NCI-H1048 (cell line): ENCODE measurements at places on chromosomes 2 and 18.

DNA sequence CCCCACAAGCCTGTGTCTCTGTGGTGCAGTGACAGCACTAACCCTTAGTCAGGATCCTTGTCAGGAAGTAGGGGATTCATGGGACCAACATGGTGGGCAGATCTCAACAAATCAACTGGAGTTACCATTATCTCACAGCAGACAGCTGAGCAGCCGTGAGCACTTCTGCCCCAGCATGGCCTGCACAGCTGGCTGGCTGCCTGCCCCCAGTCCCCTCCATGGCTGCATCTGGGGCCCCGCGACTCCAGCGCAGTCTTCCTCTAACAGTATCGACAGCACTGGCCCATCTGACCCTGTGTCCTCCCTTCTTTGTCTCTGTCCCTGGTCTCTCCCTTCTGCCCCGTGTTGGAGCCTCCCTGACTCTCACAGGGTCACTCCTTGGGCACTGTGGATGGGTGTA, 4.7 kb upstream of the ADCY3 start:
- no peak for DNase-seq

- no peak for DNase-seq
These were observed 37.6 kb downstream of the CTIF start for GRCh38 chr18:48576457-48576771.

DNA sequence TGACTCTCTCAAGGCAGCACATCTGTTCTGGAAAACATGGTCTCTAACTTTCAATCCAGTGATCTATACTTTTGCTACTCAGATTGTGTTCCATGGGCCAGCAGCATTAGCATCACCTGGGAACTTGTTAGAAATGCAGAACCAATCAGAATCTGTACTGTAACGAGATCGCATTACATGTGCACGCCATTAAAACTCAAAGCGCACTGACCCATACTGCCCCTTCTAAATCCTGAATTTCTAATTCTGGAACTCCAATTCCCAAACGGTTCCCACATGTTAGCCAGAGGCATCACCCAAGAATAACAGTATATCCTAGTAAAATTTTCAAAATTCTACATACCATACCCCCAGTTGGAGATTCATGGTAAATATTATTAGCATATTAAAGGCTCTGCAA, 10.5 kb upstream of the DCTN1 start:
- no peak for DNase-seq

DNA sequence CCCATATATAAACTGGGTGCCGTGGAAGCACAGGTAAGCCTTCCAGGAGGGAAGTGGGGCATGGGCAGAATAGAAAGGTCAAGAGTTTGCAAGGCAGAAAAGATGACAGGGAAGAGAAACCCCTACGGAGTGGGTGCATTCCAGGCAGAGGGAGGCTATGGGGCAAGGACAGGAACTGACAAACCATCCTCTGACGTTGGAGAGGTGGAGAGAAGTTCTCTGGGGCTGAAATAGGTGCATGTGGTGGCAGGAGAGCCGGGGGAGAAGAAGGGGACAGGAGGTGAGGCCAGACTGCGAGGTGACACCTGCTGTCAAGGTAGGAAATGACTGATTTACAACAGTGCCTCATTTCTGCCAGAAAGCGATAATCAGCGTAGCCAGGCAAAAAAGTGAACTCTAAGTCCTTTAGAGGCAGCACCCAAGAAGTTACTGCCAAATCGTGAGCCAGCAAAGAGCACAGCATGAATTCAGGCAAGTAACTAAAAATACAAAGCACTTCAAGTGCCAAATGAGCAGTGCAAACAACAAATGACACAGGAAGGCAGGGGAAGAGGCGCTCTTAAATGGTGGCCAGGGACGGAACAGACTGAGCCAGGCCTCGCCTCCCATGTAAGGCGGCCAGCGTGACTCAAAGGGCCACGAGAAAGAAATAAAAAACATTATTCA, 113.3 kb upstream of the ACVR1C start:
- no peak for DNase-seq

DNA sequence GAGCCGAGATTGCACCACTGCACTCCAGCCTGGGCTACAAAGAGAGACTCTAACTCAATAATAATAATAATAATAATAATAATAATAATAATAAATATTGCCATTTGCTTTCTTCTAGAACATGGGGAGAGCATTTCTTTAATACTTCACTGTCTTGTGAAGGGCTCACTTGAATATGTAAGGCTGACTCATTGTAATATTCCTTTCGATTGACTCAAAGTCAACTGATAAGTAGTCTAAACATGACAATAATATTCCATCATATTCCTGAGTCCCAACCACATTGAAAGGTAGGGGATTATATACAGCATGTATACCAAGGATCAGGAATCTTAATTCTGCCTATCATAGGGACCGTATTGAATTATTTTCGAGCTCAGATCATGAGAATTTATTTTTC, 949.2 kb downstream of the DSC3 start:
- DNase-seq: no peak

DNA sequence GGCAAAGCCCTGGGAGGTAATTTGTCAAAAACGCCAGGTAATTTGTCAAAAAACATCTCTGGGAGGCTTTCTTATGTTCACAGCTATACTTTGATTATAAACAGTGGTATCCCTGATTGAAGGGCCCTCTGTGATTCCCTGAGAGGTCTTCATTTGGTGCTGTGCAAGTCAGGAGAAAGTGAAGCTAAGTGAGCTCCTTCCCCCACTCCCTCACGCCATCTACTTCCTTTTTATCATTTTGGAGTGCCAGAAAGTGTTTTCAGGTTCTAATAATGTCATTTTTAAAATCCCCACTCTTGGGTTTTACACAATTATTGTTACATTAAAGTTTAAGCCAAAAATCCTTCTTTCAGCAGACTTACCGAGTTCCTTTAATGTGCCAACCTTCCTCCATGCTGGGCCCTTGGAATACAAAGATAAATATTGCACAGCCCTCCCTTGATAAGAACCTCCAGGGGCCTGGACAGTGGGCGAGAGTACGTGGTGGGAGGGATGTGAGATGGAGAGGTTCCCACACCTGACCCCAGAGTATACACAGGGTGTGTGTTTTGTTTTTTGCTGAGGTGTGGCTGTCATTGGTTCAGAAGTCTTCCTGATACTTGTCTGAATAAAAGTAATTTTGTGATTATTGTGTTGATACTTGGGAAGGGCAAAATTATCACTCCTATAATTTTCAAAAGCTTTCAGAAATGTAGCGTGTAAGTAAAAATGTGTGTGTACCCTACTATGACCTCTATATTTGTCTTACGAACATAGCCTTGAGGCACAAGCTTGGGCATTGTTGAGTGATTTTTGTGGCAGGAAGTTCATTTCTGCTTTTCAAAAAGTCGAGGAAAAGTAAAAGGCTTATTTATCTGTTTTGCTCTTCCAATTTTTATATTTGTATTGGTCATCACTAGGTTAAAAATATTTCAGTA, 8.2 kb downstream of the MAPRE2 start:
- DNase-seq: no peak

GRCh38 chr2:151916632-151917031, 88.4 kb upstream of the ARL5A start:
- DNase-seq: no peak

DNA sequence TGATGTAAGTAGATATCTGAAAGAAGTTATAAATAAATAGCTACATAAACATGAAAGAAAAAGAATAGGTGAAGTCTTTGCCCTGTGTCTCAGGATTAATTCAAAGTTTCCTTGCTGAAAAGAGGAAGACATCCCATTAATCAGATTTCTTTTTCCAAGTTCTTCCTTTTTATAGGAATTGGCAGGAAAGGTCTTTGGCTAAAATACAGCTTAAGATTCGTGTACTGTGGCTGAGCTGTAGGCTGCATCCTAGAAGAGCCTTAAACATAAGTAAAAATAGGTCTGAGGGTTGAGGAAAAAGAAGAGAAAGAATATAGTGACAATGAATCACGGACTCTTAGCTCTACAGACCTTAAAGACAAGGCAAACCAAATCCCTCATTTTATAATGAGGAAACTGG, 579.9 kb downstream of the NRXN1 start:
- no peak for DNase-seq

DNA sequence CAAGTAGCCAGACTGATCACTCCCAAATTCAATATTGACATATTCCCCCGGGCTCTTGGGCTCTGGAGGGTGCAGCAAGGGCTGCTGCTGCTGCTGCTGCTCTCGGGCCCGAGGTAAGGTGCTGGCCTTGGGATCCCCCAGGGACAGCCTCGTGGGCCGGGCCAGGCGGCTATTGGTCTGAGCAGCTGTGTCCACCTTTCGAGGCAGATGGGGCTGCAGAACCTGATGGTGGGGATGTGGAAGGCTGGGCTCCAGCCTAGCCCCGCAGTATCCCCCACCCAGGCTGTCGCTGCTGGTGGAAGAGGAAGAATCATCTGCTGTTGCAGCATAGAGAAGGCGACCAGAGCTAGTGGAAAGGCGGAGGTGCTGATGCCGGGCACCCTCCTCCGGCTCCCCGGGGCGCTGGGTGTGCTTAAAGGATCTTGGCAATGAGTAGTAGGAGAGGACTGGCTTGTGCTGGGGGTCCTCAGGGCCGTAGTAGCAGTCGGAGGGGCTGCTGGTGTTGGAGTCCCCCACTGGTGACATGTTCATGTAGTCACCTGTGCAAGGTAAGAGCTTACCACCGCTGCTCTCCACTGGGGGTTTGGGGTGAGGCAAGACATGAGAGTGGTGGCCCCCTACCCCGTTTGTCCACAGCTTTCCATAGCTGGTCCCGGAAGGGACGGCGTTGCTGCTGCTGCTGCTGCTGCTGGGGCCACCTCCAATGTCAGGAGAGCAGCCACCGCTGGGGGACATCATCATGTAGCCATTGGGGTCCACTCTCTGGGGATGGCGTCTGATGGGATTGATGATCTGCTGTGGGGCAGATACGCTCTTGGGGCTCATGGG, 3.4 kb downstream of the IRS1 start:
- no peak for DNase-seq

GRCh38 chr2:86238354-86238753, 39.1 kb downstream of the MRPL35 start:
- no peak for DNase-seq

DNA sequence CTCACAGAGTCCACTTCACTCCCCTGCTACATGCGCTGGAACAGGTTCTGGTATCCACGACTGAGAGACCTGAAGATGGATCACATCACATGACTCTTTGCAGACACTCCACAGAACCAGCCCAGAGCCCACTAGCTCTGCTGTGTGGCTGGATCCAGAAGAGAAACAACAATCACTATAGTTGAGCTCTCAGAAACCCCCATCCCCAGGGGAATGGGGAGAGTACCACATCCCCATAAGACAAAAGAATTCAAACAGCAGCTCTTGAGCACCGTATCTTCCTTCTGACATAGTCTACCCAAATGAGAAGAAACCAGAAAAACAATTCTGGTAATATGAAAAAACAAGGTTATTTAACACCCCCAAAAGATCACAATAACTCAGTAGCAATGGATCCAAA, 76.4 kb downstream of the ZSWIM2 start:
- no peak for DNase-seq

DNA sequence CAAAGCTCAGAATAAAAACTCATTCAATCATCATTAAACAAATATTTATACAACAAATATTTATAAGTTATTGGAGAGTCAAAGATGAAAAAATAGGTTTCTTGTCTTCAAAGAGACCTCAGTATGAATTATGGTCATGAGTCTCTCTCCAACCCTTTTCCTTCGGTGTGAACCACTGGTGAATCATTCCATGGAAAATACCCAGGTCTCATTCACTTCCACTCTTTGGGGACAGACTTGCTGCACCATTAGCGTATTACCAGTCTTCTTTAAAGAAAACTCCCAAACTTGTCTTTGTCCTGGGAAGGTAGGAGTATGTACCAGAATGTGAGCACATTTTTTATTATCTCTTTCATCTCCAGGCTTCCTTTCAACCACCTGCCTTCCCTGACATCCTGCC, 257.4 kb upstream of the RBMS1 start:
- DNase-seq: no peak

DNA sequence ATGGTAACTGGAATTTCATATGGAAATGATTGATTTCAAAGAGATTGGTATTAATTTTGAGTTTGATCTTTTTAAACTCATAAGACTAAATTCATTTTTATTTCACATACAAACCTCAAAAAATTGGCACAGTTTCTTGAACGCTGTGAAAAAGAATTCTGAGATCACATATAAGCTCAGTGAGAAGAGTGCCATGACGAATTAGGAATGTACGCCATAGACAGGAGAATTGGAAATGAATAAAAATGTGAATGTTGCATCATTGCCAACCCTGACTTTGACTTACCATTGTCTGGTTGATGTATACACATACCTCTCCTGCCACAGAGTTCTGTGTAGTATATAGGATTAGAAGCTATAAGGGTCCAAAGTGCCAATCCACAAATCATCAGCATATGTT, 290.4 kb upstream of the ZC3H15 start:
- DNase-seq: no peak

DNA sequence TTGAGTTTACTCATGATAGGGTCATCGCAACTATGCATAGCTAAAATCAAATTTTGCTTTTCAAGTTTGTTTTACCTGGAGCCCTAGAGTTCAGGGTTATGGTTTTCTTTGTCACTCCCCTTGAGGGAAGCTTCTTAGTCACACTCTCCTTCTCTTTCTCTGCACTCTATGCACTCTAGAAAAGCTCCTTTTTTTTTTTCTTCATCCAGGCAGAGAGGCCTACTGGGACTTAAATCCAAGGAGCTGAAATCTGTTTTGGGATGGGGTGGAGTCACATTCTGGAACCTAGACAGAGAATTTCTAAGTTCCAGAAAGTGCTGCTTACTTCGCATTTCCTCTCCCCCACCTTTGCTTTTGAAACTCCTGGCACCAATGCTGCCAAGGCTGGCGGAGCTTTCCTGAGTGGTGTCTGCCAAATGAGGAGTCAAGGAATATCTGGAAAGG, 19.1 kb upstream of the IL18R1 start:
- DNase-seq: no peak

- no peak for DNase-seq
These were observed 9.7 kb upstream of the DNAJB2 start for GRCh38 chr2:219269362-219270054.

DNA sequence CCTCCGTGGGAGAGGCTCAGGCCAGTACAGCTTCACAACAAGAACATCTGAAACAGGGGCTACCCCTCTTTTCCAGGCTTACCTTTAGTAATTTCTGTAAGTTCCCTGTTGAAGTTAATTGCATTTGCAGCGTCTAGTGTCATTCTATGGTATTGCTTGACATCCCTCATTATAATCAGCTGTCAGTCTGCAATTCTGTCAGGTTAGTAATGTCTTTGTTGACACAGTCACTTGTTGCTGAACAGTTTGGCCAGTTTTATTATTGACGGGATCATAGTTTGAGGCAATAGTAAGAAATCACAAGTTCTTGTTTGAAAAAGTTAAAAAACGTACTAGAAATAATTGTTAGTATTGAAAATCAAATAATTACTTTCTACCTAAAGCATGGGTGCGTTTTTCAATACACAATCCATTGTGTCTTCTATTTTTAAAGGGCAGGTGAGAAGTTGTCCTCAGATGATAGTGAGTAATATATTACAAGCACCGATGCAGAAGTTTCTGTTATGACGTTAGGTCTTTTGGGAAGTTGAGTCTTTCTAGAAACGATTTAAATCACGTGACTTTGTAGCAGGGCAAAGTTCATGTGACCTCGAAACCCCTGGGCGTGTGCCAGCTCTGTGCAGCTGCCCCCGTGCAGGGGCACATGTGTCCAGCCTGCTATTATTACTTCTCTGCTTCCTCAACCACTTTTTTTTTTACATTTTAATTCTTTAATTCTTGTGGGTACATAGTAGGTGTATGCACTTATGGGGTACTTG, 49.5 kb upstream of the MBP start:
- no peak for DNase-seq

GRCh38 chr2:236169741-236170589, 1.8 kb upstream of the GBX2 start:
- DNase-seq: no peak
